ENCODE measurements at places on chromosomes 6 and 20. TPM values are rescaled to one million over a fixed set of nuclear protein-coding genes. Genes with fewer than 3 reads are reported as not detected.

DNA sequence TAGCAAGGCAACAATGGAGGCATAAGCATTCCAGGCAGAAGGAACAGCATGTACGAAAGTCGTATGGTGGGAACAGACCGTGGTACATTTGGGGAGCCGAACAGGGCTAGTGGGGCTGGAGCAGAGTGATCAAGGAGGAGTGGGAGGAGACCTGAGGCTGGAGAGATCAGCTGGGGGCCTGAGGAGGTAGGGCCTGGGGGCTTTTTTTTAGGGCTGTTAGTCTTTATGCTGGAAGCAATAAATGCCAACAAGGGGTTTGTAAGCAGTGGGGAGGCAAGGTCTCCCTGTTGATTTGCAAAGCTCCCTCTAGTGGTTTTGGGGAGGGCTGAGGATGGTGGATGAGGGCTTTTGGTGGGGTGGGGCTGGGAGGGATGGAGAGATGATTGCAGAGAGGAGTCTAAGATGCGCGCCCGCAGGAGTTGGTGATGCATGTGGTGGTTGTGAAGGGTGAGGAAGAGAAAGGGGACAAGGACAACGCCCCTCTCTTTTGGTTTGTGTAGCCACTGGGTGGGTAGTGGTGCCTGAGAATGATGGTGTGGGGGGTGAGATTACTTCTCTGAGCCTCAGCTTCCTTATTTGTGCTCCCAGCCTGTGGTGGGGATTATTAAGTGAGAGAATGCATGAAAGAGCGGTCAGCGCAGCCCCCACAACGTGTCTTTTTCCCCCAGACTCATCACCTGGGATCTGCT lies 74.1 kb upstream of the TOX2 start:
- no peak for DNase-seq

TMEM74B gene
- total RNA-seq = 11.6 TPM

GRCh38 chr20:45426320-45427016 lies 10.5 kb downstream of the PIGT start:
- no peak for DNase-seq

GRCh38 chr6:4905826-4906225 lies 98.0 kb downstream of the RPP40 start:
- no peak for DNase-seq

Data from lower leg skin (tissue), 4 donors.